NCI-H1930 (cell line): ENCODE measurements at places on chromosomes 4 and X.
A peak's percentile ranks its signal among the peaks of the same experiment; 100 is the strongest.

DNA sequence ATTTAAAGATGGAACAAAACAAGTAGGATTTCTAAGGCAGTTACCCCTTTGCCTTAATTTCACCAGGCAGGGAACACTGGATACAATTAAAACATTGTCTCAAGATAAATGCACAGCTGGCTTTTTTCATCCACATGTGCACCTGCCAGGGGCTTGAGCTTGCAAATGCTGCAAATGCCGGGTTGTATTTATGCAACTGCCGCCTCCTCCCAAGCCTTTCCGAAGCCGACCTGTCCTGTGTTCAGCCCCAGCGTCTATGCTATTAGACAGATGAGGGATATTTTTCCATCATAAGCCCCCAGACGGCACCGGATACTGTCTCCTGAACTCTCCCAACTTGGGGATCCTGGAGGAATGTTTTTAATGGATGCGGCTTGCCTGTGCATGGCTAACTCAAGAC, 251.6 kb downstream of the CRLF2 start:
- DNase-seq: no peak

DNA sequence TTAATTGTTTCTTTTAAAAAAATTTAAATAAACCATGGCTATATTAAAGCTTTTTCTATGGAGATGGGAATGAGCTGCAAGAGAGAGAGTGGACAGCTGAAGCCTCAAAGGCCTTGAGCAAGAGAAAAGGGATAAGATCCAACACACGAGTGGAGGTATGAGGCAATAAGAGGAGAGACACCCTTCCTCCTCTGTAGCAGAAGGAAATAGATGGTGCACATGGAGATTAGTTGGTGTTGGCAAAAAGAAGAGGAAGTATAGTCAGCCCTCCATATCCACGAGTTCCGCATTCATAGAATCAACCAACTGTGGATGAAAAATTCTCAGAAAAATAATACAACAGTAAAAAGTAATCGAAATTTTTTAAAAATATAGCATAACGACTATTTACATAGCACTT, 3.2 kb downstream of the CXorf38 start:
- DNase-seq: no peak

- DNase-seq: no peak
Observed at GRCh38 chr4:156377036-156377710, 423.5 kb upstream of the CTSO start.

DNA sequence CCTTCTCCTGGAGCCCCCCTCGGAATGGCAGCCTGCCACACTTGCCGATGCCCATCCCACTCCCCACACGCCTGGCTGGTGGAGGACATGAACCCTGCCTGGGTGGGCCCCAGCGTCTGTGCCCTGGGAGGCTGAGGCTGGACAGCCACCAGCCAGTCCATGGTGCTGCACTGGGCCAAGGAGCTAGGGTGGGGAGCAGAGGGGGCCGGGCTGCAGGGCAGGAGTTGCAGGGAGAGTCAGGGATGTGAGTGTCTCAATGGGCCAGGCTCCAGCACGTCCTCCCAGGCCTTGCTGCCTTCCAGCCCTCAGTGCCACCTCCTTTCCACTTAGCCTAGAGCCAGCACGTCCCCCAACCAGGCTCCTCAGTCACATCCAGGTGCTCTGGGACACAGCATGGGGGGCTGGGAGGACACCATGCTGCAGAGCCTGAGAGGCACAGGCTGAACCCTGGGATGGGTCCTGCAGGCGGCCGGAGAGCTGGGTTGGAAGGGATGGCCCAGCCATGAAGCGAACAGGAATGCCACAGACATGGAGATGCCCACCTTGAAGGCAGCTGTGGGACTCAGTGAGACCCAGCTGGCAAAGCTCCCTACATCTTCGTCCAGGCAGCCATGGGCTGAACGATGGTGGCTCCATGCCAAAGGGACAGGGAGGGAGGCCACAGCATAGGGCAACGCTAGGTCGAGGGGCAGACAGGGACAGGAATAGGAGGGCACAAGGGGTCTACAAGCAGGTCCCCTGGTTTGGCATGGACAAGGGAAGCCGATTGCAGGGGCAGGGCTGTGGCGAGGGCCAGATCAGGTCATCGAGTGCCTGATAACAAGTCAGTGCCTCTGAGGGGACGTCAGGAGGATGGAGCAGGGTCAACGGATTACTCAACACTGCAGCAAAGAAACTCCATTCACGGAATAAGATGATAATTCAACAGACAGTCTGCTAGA, 30.1 kb upstream of the MXD4 start:
- no peak for DNase-seq

DNA sequence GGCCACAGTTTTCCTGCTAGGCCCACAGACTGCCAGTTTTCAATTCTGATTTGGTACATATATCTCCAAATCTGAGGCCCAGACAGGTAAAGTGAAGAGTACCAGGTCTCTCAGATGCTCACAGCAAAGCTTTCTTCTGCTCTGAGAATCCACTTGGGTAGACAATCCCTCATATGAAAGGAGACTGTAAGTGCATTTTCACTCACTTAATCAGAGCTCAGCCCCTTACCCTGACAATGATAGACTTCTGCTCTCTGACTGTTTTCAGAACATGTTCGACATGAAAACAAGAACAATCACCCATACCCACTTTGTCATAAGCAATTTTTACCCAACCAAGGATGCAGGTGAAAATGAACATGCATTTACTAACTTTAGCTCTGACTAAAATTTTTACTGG, 7.1 kb downstream of the GPRIN3 start:
- no peak for DNase-seq

DNA sequence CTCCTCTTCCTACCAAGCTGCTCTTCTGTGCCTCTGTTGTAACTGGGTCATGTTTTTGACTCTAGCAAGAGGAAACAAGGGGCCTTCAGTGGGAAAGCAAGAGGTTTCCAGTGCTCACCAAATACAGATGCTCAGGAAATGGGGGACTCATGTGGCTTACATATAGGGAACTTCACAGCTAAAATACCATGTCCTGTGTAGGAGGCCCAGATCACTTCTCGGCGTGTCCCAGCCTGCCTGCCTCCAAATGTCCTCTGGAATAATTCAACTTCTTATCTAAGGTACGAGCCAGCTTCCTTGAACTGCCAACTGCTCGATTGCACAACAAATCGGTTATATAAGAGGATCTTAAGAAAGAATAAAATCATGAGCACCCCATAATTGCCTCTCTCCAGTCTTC, 161.3 kb downstream of the KIT start:
- DNase-seq: no peak

GRCh38 chr4:160492181-160492580, 1389.3 kb downstream of the RAPGEF2 start:
- DNase-seq: no peak

GRCh38 chr4:41057467-41057866, 156.9 kb downstream of the APBB2 start:
- no peak for DNase-seq

GRCh38 chr4:76680952-76681351, 217.0 kb downstream of the SOWAHB start:
- no peak for DNase-seq

DNA sequence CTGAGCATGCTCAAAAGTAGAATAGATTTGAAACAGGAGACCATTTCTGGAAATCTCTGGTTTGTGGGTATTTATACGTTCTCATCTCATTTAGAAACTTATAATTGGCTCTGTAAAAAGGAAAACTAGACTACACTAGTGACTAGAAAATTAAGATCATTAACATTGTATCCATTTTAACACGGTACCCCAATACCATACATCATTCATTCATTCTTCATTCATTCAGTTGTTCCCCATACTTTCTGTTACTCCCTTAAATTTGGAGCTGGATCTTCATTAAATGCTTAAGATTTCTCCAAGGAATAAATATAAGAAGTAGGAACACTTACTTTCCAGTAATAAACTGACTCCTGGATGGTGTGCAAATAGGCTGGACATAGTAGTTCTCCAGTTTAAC, 1.3 kb downstream of the ARSJ start:
- DNase-seq: no peak

GRCh38 chrX:106300656-106301055, 132.6 kb downstream of the PWWP3B start:
- DNase-seq: no peak

DNA sequence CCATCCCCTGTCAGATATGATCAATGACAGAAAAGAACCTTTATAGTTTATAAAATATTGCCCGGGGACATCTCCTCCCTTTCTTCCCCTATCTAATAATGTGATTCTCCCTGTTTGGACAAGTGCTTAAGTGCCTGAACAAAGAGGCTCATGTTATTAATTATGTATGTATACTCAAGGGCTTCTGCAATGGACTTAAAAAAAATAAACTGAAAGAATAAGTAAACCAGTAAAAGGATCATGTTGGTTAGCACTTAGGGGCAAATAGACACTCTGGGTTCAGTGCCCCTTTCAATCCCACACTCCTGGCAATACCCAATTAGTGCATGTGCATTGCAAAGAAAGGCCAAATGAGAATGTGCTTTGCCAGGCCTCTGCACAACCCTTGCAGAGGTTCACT, 30.7 kb upstream of the RPS6KA6 start:
- no peak for DNase-seq

DNA sequence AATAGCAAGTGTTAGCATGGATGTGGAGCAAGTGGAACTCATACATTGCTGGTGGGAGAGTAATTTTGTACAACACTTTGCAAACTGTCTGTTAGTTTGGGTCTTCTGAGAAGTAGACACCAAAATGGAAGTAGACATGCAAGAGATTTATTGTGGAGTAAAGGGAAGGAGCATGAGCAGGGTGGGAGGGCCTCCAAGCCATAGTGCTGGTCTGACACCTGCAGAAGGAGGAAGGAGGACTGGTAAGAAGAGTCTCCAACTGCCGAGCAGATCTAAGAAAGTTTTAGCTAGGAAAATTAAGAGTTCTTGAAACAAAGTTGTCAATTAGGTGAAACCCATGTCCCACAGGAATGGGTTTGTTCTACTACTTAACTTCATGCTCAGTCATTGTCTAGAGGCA, 64.0 kb upstream of the DDIT4L start:
- DNase-seq: no peak

DNA sequence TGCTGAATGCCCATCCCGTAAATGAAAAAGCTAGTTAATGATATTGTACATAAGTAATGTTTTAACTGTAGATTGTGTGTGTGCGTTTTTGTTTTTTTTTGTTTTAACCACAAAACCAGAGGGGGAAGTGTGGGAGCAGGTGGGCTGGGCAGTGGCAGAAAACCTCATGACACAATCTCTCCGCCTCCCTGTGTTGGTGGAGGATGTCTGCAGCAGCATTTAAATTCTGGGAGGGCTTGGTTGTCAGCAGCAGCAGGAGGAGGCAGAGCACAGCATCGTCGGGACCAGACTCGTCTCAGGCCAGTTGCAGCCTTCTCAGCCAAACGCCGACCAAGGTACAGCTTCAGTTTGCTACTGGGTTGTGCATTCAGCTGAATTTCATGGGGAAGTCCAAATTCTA, at the start of gene SPP1:
TSS of gene SPP1 (plus strand) at position 249 of the 400 bp plus-strand sequence. CDS start 1,182 bp downstream, outside the sequence.
- DNase-seq: peak; percentile 18

DNA sequence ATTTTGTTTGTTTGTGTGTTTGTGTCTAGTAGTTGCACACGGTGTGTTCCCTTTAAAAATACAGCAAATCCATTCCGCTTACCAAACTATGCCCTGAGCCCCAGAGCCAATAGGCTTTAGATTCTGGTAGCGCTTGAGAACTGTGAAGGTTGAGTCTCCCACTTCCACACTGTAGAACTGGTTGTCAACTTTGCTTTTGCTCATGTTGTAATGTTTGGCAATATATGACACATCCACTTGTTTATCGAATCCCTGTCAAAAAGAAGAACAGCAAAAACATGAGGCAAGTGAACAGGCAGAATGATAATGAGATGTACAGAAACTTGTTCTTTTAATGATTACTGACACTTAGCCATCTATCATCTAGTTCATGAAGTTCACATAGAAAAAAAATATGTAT, 200.6 kb downstream of the MAPK10 start:
- no peak for DNase-seq

GRCh38 chrX:134711135-134711921, 53.1 kb upstream of the PLAC1 start:
- no peak for DNase-seq

- peak; percentile 57 for DNase-seq
Observed at GRCh38 chrX:154436983-154437752, at the start of gene GDI1. Gene GDI1 (plus strand): TSS chrX:154437154. CDS start chrX:154437255, 101 bp downstream.

GRCh38 chrX:1676866-1677265, 62.0 kb downstream of the ASMT start:
- DNase-seq: no peak

DNA sequence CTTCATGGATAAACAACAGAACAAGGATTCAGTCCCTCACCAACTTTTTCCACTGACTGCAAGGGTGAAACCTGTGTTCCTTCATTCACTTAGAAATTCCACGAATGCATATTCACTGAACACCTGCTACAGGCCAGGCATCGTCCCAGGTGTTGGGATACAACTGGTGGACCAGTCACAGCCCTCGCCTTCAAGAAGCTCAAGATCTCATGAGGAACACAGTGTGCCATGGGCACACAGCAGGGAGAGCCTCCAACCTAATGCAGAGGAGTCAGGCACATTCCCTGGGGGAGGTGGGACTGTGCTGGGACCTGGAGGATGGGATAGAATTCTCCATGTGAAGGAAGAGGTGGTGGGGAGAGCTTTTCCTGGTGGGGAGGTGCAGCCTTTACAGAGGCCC, 107.6 kb upstream of the PDLIM3 start:
- no peak for DNase-seq

DNA sequence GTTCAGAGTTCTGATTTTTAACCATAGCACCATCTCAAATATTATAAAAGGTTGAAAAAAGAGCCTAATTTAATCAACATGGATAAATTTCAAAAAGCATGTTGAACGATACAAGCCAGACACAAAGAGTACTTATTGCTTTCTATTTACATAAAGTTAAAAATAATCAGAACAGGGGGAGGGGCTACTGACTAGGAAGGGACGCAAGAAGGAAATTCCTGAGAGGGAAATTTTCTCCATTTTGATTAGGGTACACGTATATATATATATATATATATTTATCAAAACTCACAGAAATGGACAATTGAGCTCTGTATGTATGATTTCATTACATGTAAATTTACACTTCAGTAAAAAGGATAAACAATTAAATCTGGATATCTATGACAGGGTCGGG, 482 bp upstream of the MBTPS2 start:
- no peak for DNase-seq

GRCh38 chr4:5198656-5199541, 147.6 kb downstream of the STK32B start:
- DNase-seq: no peak

DNA sequence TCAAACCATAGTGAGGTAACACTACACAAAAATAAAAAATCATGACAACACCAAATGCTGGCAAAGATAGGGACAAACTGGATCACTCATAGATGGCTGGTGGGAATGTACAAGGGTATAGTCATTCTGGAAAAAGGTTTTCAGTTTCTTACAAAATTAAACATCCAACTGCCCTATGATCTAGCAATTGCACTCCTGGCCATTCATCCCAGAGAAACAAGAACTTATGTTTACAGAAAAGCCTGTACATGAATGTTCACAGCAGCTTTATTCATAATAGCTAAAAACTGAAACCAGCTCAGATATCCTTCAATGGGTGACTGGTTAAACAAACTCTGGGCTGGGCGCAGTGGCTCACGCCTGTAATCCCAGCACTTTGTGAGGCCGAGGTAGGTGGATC, 43.3 kb downstream of the NYX start:
- no peak for DNase-seq

- DNase-seq: no peak
Observed at GRCh38 chr4:99749445-99750391, 66.9 kb upstream of the DAPP1 start.

- no peak for DNase-seq
Observed at GRCh38 chrX:584572-584971, 46.0 kb upstream of the SHOX start.
